Peyer's patch (tissue), 4 donors: ENCODE measurements at places on chromosomes 3 and 15. TPM values are rescaled to one million over a fixed set of nuclear protein-coding genes. Genes with fewer than 3 reads are reported as not detected.

ITGA11 gene
- 24.8 TPM for total RNA-seq

DNA sequence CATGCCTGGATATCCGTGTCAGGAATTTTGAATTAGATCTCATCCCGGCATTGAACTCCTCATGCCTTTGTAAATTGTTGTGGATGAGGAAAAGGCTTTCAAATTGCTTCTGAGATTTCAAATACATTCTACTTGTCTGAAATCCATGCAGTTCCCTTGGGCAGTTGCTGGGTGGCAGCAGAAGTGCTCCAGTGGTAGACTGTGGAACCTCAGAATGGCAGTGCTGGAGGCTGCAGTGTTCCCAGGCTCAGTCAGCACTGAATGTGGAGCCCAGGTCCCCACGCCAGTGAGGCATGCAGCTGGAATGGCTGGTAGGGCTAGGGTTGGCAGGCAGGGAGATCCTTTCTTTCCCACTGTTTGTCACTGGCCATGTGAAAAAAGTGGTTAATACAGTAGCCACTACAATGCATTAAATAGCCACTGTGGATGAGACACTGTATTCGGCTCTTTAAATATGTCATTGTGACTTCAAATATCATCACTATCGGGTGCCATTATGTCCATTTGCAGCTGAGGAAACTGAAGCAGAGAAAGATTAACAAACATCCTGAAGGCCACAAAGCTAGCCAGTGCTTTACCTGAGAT lies 98.6 kb downstream of the TPRG1 start:
- DNase-seq = no peak

- no peak for DNase-seq
Measured at GRCh38 chr15:36468746-36469145, 110.7 kb upstream of the CDIN1 start.

HDC gene
- total RNA-seq = 21.5 TPM

NCK1 gene
- total RNA-seq = 11.9 TPM

MINAR1 gene
- total RNA-seq = 0.66 TPM

DNA sequence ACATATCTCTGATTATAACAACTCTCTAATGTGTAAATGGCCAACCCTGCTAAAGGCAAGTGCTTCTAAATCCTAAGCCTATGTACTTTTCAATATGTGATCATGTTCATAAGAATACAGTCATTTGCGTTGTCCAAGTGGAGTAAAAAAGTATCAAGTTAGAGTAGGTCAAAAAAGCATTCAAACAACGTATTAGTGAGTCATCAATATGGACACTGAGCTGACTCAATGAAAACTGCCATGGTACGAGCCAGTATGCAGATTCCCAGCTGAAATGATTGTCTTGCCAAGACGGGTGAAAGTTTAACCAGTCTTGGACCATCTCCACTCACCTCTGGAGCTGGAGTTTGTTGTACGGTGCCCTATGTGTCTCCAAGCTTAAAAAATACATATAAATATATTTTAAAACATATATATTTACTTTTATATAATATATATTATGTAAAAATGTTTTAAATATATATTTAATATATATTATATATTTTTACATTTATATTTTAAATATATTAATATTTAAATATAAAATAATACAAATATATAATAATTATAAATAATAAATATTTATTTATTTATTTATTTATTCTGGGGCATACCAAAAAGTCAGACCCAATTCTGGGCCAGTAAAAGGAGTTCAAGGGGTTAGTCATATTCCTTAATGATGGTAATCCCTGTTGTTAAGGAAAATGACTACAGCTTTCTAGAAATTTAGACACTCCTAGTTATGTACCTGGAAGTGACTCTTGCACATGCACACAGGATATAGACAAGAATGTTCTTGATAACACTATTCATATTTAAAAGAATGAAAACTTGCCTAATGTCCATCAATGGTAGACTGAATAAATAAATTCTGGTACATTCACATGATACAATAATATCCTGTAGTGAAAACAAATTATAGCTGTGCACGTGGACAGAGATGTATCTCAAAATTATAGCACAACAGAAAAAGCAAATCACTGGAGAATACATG lies 27.2 kb downstream of the PLSCR4 start:
- DNase-seq = no peak

GRCh38 chr3:178982137-178982536 lies 89.5 kb downstream of the ZMAT3 start:
- no peak for DNase-seq

PLSCR4 gene
- 25.7 TPM for total RNA-seq

DNA sequence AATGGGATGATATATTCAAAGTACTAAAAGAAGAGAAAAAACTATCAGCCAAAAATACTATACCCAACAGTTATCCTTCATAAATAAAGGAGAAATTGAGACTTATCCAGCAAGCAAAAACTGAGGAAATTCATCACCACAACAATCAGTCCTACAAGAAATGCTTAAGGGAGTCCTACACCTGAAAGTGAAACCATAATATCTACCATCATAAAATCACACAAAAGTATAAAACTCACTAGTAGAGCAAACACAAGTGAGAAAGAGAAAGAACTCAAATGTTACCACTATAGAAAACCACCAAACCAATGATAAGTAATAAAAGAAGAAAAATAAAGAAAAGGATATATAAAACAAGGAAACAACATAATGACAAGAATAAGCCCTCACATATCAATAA lies 103.6 kb upstream of the NEO1 start:
- DNase-seq = no peak

ATP13A5 gene
- not detected for total RNA-seq

TSC22D2 gene
- total RNA-seq = 19.0 TPM

- no peak for DNase-seq
Measured at GRCh38 chr15:70151003-70151402, 53.3 kb upstream of the TLE3 start.

DNA sequence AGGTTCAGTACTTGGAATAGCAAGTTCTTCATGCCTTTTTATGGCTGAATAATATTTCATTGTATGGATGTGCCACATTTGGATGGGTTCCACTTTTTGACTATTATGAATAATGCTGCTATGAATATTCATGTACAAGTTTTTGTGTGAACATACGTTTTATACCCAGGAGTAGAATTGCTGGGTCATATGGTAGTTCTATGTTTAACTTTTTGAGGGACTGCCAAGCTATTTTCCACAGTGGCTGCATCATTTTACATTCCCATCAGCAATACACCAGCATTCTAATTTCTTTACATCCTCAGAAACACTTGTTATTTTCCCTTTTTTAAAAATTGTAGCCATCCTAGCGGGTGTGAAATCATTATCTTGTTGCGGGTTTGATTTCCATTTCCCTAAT lies 76.0 kb upstream of the PRR20G start:
- DNase-seq = no peak

CHRM5 gene
- not detected for total RNA-seq

- no peak for DNase-seq
Measured at GRCh38 chr3:134216191-134216764, 34.4 kb downstream of the RYK start.

DNA sequence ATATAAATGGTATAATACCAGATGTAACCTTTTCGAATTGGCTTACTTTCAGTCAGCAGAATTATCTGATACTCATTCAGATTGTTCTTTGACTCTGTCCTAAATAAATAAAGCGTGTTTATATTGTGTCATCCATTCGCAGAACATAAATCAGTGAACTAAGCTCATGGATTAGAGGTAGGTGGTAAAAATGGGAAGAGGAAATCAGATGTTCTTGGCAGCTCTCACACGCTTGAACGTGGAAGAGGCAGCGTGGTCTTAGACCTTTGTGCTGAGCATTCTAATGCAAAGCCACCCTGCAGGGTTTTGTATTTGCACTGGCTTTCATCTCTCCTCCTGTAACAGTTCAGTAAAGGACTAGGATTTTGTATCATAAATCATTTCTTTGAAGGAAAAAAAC lies 441.4 kb downstream of the GABRG3 start:
- DNase-seq = no peak

DNA sequence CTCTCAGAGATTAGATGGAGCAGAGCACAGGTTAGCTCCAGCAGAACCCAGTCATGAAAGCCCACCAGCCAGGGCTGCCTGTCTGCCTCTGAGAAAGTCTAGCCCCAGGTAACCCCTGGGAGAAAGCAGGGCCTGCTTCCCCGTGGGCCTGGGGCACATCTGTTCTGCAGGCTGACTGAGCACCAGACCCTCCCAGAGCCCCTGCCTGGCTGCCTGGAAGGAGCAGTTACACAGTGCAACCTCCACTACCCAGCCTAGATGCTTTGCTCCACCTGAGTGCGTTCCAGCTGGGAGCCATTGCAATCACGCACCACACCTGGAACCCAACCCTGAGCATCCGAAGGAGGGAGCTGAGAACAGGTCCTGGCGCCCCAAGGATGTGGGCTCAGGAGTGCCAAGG lies 24.7 kb upstream of the OR5K4 start:
- no peak for DNase-seq

ADCY5 gene
- 5.8 TPM for total RNA-seq

DNA sequence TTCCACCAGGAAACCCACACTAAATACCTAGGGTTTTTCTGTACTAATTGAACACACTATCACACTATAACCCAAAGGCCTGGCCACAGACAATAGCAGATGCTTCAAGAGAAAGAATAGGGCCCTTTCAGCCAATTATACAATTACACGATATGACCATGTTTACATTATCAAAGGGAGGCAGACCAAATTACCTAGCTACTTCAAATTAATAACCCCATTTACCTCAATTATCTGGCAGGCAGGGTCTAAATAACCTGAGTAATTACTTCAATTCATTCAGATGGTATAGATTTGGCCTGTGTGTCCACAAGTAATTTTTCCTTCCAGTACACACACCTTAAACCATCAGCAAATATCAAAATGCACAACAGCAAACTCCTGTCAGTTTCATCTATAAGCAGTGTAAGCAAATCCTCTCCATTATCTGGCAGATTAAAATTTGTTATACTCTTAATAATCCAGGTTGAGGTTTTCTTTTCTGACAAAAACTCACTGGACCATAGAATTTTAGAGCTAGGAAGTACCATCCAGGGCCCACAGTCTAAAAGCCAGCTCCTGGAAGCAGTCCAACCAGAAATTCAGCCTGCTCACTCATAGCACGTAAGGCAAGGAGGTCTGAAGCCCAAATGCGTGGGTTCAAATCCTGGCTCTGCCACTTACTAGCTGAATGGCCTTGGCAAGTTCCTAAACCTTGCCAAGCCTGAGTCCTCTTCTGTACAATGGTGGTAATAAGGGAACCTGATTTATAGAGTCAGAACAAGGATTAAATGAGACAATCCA lies 51.8 kb downstream of the RFTN1 start:
- DNase-seq = no peak

GRCh38 chr15:74383695-74384565 lies 16.5 kb upstream of the CYP11A1 start:
- peak; percentile 78 for DNase-seq

SIDT1 gene
- 78.4 TPM for total RNA-seq

GRCh38 chr3:111338059-111338698 lies 203.8 kb upstream of the CD96 start:
- no peak for DNase-seq

GRCh38 chr3:38582316-38582715 lies 67.2 kb downstream of the SCN5A start:
- no peak for DNase-seq

DNA sequence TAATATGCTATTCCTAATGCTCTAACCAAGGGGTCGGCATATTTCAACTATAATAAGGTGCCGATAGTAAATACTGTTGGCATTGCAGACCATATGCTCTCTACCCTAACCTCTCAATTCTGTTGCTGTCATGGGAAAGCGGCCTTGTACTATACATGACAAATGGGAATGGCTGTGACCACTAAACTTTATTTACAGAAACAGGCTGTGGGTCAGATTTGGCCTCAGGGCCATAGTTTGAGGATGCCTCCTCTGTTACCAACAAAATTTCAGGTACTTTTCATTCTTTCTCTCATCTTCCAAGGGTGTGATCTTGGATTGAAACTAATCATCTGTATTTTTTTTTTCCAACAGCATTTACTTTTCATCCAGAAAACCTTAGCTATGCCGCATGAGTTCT lies 242.0 kb downstream of the MAGI1 start:
- no peak for DNase-seq

DNA sequence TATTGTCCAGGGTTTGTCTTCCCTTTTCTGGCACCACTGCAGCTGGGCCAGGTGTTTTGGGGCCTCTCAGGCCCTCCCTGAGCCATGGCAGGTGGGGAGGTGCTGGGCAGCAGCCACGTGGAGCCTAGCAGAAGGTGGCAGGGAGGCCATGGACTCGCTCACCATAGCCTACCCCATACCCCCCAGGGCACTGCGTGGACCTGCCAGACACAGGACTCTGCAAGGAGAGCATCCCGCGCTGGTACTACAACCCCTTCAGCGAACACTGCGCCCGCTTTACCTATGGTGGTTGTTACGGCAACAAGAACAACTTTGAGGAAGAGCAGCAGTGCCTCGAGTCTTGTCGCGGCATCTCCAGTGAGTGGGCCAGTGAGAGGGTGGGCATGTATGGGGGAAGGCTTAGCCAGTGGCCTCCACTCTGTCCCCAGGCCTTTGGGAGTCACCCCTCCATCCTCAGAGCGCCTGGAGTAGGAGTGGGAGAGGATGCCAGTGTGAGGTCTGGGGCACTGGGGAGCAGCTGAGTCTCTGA lies 11.9 kb downstream of the SPINT1 start:
- DNase-seq = no peak

VEPH1 gene
- not detected for total RNA-seq

DNA sequence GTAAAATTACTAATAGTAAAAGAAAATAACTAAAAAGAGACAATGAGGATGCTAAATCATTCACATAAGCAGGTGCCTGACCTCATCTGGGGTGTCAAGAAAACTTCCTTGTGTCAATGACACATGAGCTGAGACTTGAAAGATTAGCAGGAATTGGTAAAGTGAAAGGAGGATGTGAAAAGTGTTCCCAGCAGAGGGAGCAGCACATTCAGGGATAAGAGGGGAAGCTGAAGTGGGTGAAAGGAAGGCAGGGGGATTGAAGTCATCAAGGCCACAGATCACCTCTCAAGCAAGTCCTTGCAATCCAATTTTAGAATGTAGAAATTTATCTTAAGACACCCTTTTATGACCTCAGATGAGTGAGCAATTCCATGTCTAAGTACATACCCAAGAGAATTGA lies 60.2 kb upstream of the ACP3 start:
- DNase-seq = no peak

DNA sequence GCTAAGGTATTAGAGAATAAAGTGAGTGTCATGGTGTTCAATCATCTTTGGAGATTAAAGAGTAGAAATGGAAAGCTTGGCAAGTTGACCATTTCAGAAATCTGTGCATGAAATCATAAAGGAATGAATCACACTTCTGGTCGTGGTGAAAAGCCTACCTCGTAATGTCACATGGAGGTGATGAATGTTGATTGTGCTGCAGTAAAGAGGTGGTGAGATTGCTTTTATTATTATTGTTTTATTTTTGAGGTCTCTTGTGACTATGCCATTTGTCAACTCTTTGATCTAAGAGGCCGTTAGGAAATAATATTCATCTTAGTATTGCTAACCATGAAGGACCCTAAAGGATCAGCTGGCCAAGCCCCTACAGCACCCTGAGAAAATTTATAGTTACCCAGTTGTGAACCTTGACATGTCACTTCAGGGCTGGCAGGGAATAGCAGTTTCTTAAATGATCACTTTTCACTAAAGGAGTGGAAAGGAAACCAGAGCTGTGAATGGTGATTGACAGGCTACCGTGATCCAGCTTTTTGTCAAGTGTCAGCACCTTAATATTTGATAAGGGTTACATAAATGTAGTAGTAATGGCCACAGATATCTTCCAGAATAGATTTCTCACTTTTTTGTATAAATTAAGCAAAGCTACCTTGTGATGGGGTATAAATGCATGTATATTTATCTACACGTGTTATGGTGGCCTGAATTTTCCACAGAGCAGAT lies 203.9 kb downstream of the PTPRG start:
- DNase-seq = no peak
